Pericardium fibroblast (primary cell): ENCODE measurements at places on chromosomes 1 and 21. TPM values are rescaled to one million over a fixed set of nuclear protein-coding genes. Genes with fewer than 3 reads are reported as not detected.

Gene CFHR1
- 0.12 TPM in 1 of 2 replicates, not detected in the other for total RNA-seq

Gene KLHDC9
- total RNA-seq, result 0.58 and 3.3 TPM in 2 replicates

Gene EDARADD
- 0.26 TPM in 1 of 2 replicates, not detected in the other for total RNA-seq

Gene TNFRSF1B
- 5.0 and 7.8 TPM in 2 replicates for total RNA-seq

Gene FMN2
- under 0.01 and 0.26 TPM in 2 replicates for total RNA-seq

Gene TFF2
- total RNA-seq, result not detected in 2 replicates

Gene KCNJ9
- total RNA-seq, result 0.60 TPM in 1 of 2 replicates, not detected in the other

Gene METTL13
- 16.9 and 20.5 TPM in 2 replicates for total RNA-seq

Gene SRSF11
- 51.9 and 68.4 TPM in 2 replicates for total RNA-seq

Gene HSD3B2
- total RNA-seq, result not detected in 2 replicates

Gene BEND5
- total RNA-seq, result 1.8 and 6.9 TPM in 2 replicates

Gene FALEC
- total RNA-seq, result not detected in 2 replicates

Gene VCAM1
- total RNA-seq, result 2.9 and 5.4 TPM in 2 replicates

Gene MRPS6
- 10.0 and 14.6 TPM in 2 replicates for total RNA-seq

Gene PLPPR5
- not detected in 2 replicates for total RNA-seq

Gene LCE3D
- total RNA-seq, result not detected in 2 replicates

Gene S100A7
- not detected in 2 replicates for total RNA-seq

Gene DFFA
- total RNA-seq, result 21.1 and 23.6 TPM in 2 replicates

Gene KRTAP19-1
- total RNA-seq, result not detected in 2 replicates

Gene GJA4
- 0.12 and 0.34 TPM in 2 replicates for total RNA-seq

Gene PTAFR
- total RNA-seq, result 0.17 and 0.23 TPM in 2 replicates

Gene WNT4
- under 0.01 and 1.1 TPM in 2 replicates for total RNA-seq

Gene MROH9
- not detected in 2 replicates for total RNA-seq

Gene MTARC2
- 3.2 and 7.6 TPM in 2 replicates for total RNA-seq

Gene SPATA45
- not detected in 2 replicates for total RNA-seq

Gene FAM72A
- 0.09 and 0.23 TPM in 2 replicates for total RNA-seq

Gene TSACC
- not detected in 2 replicates for total RNA-seq

Gene VWA5B1
- total RNA-seq, result not detected in 2 replicates

Gene MED8
- total RNA-seq, result 46.7 and 49.9 TPM in 2 replicates

Gene UBE2U
- total RNA-seq, result not detected in 2 replicates
